ENCODE measurements at places on chromosomes 3 and 15.

GRCh38 chr15:83947156-83947555 lies 288.4 kb upstream of the GOLGA6L4 start:
- DNase-seq, result no peak

DNA sequence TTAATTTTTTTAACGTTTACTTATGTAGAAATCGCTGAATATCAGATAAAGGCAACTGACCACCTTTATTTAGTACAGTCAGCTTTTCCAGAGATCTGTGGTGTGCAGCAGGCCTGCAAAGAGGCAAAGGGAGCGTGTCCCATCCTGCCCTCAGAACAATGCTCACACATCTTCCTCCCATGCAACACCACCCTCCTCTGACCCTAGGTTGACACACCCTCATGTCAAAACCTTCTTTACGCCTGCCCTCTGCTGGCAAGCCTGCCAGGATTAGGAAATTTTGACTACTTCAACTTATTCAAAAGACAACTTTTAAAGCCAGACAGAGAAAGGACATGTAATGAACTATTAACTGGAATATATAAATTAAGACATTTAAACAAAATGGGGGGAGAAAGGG lies 513.7 kb downstream of the FOXP1 start:
- peak; percentile 80 for DNase-seq

DNA sequence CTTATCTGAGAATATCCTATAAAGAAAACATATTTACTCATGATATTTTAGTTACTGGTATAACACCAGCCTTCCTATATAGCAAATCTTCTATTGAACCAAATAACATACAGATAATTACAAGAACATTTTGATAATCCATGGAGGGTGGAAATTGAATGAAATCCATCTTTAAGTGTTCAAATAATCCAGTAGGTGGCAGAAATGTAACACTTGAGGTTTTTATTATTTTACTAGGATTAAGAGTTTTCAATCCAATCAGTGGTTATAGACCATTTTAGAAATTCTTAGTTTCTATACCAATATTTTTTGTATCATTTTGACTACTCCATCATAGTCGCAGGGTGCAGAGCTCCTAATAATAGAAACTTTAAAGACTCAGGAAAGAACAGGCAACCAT lies 101.9 kb upstream of the KCNH8 start:
- no peak for DNase-seq

- no peak for DNase-seq
Measured at GRCh38 chr3:76122007-76122406, 336.7 kb upstream of the ZNF717 start.

GRCh38 chr15:38650936-38651327 lies 86.3 kb upstream of the RASGRP1 start:
- no peak for DNase-seq

DNA sequence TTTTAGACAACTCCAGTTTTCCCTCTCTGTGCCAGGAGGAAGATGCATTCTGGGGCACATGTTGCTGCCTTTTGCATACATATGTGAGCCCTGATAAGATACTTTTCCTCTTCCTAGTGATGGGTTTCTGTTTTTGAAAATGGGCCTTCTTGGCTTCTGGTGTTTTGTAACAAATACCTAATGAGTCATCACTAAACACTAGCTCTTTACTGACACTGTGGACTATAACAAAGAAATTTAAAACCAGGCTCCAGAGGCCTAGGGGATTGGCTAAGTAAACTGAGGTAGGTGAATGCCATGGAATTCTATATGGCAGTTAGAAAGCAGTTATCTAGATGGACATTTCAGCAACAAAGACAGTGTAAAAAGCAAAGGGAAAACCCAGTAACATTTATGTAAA lies 93.4 kb upstream of the NR2E3 start:
- DNase-seq, result no peak

- no peak for DNase-seq
Measured at GRCh38 chr3:58358808-58359207, 26.1 kb downstream of the PXK start.

GRCh38 chr3:106008766-106009165 lies 140.0 kb upstream of the CBLB start:
- DNase-seq, result no peak

DNA sequence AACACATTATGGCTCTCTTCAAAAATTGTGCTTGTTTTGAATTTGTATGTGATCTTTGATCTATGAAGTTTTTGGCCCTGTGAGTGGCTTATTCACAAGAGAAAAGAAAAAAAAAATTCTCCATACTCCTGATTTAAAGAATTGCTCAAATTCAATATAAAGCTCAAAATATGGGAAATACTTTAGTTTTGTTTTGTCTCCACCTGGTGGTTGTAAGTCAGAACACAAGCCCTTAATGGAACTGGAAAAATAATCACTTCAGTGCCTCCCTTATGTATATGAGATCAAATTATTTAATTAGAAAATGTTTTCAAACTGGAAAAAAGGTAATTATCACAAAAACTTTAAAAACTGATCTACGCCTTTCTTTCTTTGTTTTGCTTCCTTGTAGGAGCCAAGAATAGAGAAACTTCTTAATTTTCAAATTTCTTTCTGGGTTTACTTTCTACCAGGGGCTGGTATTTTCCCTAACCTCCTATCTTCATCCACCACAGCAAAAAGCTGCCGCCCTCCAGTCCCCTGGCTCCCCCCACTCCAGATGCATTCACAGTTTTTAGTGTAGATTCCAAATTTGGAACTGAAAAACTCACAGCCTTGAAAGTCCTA lies 50.6 kb downstream of the SERP1 start:
- peak; percentile 36 for DNase-seq

GRCh38 chr3:158739078-158739477 lies 6.8 kb upstream of the RARRES1 start:
- no peak for DNase-seq

- DNase-seq, result no peak
Measured at GRCh38 chr3:183898028-183898431, 13.3 kb upstream of the PARL start.

All from activated CD4-positive, alpha-beta T cell treated with anti-CD3 and anti-CD28 coated beads, Interleukin-10, Interleukin-2, amounts not matched to agents 100 ng/mL and 50 ng/mL, durations not matched to agents 16 hours and 8 hours (primary cell).